ENCODE measurements at places on chromosomes 2 and 18. TPM values are rescaled to one million over a fixed set of nuclear protein-coding genes. Genes with fewer than 3 reads are reported as not detected.

- DNase-seq = no peak
Measured at GRCh38 chr2:58039170-58039611, 7.4 kb upstream of the VRK2 start.

GRCh38 chr2:69386360-69386759 is 667 bp downstream of the GFPT1 start:
- DNase-seq = no peak

- DNase-seq = no peak
Measured at GRCh38 chr18:36706134-36706881, 122.5 kb downstream of the TPGS2 start.

Gene RIT2
- not detected for total RNA-seq

Gene ZBTB7C
- 18.2 TPM for total RNA-seq

- no peak for DNase-seq
Measured at GRCh38 chr2:197628043-197628500, 47.3 kb downstream of the RFTN2 start.

Gene SPC25
- total RNA-seq = 0.58 TPM

DNA sequence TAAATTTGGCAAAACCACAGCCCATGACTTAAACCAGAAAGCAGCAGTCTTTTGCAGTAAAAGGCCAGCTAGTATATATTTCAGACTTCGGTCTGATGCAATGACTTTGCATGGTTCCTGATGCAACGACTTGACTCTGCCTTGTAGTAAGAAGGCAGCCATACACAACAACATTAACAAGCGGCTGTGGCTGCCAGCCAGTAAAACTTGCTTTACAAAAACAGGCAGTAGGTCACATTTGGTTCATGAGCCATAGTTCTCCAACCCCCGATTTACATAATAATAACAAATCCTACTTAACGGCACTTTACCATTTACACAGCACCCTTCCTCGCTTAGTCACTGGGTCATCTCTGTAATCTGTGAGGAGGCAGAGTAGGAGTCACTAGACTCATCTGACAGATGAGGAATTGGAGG is 410.3 kb downstream of the LRATD1 start:
- DNase-seq = no peak

Gene SLC11A1
- total RNA-seq = 40.1 TPM

All from aorta (tissue), 5 donors.